Activated CD4-positive, alpha-beta T cell treated with anti-CD3 and anti-CD28 coated beads, Interleukin-2, amount 10 ng/mL, durations not matched to agents 24 days and 14 days (primary cell): ENCODE measurements at places on chromosomes 7 and 10.

GRCh38 chr10:27998178-27998953 is 513 bp downstream of the ODAD2 start:
- peak; percentile 59 for DNase-seq

GRCh38 chr7:150955519-150956394 is 22.4 kb downstream of the KCNH2 start:
- no peak for DNase-seq

DNA sequence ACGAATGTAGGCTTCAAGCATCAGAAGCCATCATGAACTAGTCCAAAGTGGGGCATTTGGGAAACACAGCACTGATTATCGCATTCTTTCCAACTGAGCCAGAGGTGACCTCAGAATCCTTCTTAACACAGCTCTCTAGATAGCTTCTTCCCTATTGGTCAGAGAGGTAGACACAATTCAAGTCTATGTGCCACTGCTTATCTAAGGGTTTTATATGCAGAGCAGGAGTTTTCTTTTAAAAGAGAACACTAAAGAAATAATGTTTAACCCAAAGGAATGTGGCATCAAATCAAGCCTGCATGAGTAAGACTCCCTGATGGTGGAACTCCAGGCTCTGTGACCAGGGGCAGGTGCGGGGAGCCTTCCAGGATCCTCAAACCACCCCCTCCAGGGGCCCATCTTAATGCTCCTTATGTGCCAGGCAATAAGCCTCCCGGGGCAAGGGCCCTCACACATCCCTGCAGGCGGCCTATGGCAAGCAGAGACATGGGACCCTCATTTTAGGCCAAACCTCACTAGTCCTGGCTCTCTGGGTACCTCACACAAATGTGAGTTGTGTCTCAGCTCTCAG is 13.8 kb downstream of the HSPA12A start:
- no peak for DNase-seq

GRCh38 chr7:50533866-50534265 is 31.3 kb downstream of the DDC start:
- no peak for DNase-seq

GRCh38 chr7:153472516-153472915 is 579.7 kb upstream of the DPP6 start:
- no peak for DNase-seq

DNA sequence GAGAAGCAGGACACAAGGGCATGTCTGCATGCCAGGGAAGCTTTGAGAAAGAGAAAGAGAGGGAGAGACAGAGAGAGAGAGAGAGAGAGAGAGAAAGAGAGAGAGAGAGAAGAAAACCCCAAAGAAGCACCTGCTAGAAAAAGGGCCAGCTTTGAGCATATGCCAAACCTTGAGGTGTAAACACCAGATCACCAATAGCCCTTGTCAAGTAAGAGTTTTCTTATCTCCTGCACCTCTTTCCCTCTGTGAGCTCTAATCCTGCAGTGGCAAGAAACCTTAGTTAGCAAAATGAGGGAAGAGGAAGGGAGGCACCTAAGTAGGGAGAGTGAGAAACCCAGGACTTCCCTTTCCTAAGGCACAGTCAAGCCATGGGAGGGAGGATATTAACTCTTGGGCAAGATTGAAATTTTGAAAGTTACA is 11.3 kb upstream of the TRDMT1 start:
- DNase-seq = no peak

- DNase-seq = no peak
Measured at GRCh38 chr10:60948851-60949250, 4.9 kb upstream of the RHOBTB1 start.

GRCh38 chr10:120548210-120548609 is 91.2 kb downstream of the PLPP4 start:
- no peak for DNase-seq

DNA sequence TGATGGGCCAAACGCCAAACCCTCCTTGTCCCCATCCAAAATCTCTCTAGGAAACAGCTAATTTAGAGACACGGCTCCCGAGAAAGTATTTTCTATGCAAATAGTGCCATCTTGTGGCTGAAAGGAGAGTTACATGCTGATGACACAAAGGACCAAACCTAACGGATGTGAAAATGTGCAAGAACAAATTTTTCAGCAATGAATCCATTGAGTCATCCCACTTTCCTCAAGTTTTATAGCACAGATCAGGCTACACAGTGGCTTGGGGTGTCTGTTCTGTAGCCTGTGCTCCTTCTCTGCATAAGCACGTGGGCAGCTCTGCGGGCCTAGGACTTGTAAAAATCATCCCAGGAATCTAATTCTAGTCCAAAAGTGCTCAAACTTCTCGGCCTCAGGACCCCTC is 154.8 kb upstream of the PRR15 start:
- DNase-seq = peak; percentile 88

DNA sequence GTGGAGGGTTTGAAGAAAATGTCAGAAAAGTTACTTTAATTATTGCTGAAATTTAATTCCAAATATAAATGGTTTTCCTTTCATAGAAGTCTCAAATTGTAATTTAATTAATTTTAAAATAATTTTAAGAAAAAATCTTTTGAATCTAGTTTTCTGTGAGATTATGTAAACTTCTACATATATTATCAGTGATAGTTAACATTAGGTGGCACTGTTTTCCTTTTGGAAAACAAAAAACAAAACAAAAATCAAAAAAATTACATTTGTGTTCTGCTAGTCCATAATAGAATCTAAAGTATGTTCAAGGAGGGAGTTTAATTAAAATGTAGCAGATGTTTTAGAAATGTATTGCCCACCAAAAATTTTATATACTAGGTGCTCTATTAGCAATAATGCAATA is 1456.7 kb downstream of the REEP3 start:
- DNase-seq = no peak

DNA sequence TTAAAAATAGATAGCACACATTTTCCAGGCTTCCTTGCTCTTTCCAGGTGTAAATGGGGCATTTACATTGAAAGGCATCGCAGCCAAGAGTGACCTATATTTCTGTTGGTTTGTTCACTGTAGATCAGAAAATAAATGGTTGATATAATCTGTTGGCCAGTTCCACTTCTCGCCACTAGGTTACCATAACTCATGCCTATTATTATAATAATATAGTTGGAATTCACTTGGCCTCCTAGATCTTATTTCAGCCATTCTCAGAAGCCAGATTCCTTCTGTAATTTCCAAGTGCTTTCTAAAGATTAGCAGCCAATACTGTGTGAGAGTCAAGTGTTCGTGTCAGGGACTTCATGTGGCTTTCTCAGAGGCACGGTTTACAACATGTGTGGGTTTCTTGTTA is 179.5 kb downstream of the DNAH11 start:
- no peak for DNase-seq

DNA sequence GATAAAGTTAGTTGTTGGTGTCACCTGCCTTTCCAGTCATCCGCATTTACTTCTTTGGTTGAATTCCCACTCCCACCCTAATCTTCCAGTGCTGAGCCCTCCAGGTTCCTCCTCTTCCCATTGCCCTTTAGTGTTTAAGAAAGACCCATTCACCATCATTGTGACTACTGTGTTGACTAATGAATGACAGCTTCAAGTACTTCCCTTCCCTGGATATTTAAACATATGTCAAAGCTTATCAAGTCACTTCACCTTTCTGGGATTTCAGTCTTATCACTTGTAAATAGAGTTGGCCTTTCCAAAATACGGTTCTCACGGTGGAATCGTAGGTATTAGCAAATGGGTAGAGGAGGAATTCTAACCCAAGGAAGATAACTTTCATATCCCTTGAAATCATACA is 201.6 kb upstream of the SVIL start:
- DNase-seq = no peak

DNA sequence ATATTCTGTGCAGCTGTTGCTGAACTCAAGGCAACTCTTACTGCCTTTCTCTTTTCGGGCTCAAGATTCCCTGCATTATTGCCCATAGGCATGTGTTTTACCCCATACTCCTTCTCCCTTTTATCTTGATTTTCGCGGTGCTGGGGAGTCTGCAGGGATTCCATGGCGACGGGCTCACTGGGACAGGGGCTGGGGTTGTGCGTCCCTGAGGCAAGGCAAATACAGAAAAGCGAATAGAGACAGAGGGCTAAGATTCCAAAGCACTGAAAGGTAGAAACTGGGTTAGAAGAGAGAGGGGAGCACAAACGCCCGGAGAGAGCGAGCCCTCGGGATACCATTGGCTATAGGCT is 519 bp upstream of the RPP38 start:
- no peak for DNase-seq

- no peak for DNase-seq
Measured at GRCh38 chr7:19110776-19111175, 6.7 kb downstream of the TWIST1 start.

DNA sequence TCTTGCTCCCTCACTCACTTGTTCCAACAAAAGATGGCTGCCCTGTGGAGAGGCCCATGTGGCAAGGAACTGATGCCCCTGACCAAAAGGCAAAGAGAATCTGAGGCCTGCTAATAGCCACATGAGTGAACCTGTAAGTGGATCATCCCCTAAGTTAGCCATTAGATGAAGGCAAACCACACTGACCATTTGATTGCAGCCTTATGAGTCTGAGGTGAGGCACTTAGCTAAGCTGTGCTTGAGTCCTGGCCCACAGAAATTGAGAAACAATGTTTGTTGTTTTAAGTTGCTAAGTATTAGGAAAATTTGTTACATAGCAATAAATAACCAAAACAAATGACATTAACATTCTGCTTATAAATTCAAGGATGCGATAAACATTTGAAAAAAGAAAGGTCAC is 100.1 kb upstream of the BET1 start:
- DNase-seq = no peak

DNA sequence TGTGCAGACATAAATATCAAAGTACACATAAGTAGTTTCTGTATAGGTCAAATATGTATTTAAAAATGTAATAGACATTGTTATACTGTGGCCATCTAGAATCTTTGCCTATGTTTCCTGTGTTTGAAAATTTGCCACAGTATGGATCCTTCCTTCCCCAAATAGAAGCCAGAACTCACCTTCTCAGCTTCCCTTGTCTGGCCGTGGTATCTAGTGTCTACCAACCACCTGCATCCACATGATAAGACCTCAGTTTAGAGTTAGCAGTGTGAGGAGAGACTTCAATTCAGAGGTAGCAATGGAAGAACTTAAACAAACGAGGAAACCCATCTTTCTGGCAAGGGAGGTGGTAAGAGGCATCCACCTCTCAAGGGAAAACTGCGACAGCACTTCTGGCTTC is 4.9 kb downstream of the TRDMT1 start:
- no peak for DNase-seq

DNA sequence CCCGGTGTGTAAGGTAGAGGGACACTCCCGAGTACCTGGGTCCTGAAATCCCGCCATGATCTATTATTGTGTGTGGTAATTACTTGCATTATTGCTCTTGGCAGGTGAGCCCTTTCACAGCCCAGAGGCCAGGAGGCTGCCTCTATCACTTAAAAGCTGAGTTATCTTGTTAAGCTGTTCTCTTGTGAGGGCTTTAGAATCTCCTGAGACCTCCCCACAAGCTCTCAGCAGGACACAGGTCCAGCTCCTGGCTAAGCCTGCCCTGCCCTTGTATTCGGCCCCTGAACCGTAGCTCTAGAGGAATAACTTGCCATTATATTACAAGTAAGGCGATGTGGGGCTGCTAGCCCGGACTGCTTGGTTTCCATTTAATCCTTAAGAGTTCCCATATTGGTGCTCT is 13.9 kb downstream of the SND1 start:
- no peak for DNase-seq

- DNase-seq = no peak
Measured at GRCh38 chr7:158689488-158689887, 15.1 kb downstream of the NCAPG2 start.
